Inflammatory macrophage treated with lipopolysaccharide for 4 hours (primary cell): ENCODE measurements at places on chromosomes 2 and 18.

DNA sequence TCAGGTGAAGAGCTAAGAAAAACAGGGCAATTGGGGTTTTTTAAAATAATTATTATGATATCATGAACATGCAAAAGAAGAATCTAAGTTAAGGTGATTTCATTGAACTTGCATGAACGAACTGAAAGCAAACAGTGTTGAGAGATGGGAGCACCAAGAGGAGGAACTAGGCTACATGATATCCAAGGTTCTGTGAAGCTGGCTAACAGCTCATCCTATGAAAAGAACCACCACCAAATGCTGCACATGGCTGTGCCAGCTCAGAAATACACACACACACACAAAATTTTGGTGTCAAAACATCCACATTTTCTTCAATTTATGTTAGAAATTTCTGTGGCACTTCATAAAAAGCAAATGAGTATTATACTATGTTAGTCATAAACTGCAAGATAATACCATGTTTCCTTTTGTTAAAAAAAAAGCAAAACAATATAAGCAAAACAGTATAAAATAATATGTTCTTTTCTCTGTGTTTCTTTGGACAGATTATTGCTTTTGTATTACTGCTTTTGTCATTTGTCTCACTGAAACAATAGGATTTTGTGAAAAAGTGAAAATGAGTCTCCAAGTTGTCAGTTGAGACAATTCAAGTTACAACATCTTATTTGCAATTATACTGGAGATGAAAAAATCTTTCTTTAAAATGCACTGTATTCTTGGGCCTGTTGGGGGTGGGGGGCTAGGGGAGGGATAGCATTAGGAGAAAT lies 12.6 kb upstream of the TTC32 start:
- no peak for DNase-seq

DNA sequence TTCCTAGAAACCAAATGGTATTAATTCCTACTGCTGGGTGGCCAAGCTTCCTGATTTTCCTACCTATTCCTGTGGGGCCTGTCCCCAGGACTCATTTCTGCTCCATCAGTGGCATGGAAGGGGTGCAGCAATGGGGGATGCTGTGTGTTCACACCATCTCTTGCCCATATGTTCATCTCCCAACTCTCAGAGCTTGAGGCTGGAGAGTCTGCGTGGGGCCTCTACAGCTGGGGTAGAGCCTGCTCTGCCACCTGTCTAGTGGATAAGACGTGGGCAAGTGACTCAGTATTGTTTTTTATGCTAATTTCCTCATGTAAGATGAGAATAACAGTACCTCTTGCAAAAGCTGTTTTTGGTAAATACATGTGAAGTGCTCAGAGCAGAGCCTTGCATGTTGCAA lies 149.8 kb downstream of the ACTR3 start:
- DNase-seq: no peak

DNA sequence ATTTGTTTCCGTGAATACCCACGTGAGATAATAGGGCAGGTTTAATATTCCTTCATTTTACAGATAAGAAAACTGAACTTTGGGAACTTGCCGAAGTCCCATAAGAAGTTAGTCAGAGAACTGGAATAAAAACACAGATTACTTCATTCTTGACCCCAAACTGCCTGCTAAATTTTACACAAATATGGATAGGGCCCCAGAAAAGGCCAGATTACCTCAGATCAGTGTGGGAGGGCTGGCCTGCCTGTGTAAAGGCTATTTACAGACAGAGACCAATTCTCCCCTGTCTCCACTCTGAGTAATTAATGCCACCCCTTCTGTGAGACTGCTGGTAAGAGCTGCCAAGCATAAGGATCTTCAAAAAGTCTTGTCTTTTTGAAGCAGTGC lies 139.2 kb downstream of the MGAT5 start:
- DNase-seq: no peak

- no peak for DNase-seq
Measured at GRCh38 chr2:138424436-138425140, 77.0 kb upstream of the SPOPL start.

DNA sequence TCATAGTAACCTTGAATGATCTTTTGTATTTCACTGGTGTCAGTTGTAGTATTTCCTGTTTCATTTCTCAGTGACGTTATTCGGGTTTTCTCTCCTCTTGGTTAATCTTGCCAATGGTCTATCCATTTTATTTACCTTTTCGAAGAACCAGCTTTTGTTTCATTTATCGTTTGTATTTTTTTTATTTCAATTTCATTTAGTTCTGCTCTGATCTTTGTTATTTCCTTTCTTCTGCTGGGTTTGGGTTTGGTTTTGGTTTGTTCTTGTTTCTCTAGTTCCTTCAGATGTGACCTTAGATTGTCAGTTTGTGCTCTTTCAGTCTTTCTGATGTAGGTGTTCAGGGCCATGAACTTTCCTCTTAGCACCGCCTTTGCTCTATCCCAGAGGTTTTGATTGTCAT lies 36.7 kb downstream of the SP140 start:
- no peak for DNase-seq

DNA sequence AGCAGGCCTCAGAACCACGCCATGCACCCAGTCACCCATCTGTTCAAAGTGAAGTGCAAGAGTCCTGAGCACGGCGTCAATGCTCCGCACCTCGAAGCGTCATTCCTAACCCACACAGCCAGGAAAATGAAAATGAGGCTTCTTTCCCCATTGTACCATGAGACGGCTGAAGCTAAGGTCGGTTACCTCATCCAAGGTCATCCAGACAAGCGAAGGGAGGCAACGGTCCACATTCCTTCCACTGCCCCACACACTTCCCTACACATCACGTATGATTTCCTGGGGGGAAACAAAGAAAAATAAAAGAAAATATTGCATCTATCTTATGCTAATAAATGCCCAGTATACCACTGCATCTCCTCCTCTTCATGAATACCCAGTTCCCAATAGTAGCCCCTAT lies 113.5 kb upstream of the RAB6C start:
- DNase-seq: no peak

- no peak for DNase-seq
Measured at GRCh38 chr2:152513681-152514080, 178.7 kb downstream of the FMNL2 start.
